Calu3 (cell line): ENCODE measurements at places on chromosomes 5 and 9. TPM values are rescaled to one million over a fixed set of nuclear protein-coding genes. Genes with fewer than 3 reads are reported as not detected.

DNA sequence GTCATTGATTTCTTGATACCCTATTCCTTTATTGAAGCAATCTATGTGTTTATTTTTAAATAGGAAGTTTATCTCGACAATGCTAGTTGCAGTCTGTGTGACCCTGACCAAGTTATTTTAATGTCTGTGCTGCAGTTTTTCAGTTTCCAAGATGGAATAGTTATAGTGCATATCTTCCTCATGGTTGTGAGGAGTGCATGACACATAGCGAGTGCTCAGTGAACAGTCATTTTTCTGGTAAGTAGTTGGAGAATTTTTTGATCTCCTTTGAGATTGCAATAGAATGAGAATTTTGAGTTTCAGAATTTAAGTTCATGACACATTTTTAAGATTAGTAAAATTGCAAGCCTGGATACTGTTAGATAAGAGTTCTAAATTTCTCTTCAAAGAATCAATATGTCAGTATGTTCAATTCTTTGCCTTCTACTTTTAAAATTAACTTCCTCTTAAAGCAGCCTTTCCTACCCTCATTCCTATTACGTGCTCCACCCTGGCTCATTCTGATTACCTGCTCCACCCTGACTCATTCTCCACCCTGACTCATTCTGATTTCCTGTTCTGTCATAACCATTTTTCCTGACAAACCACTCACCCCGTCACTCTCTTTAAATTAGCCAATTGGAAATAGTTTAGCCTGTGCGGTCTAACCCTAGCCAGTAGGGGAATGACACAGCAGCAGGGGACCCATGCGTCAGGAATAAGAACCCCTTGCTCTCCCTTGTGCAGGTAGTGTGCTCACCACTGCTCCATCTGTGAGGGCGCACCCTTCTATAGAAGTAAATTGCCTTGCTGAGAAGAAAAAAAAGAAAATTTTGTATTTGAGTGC is 30.7 kb downstream of the SPIN1 start:
- no peak for DNase-seq

The SLC6A18 gene
- not detected in 2 replicates for total RNA-seq

GRCh38 chr9:36922548-36922947 is 111.5 kb downstream of the PAX5 start:
- DNase-seq, result no peak

GRCh38 chr5:172114875-172115422 is 73.1 kb downstream of the STK10 start:
- no peak for DNase-seq

- DNase-seq, result no peak
These were observed 400.0 kb downstream of the ARRDC3 start for GRCh38 chr5:90983148-90983547.

GRCh38 chr9:95307538-95307937 is 10.0 kb downstream of the FANCC start:
- DNase-seq, result no peak

The SLC12A7 gene
- 82.3 and 90.5 TPM in 2 replicates for total RNA-seq

GRCh38 chr5:88094403-88094802 is 174.2 kb downstream of the TMEM161B start:
- DNase-seq, result no peak

DNA sequence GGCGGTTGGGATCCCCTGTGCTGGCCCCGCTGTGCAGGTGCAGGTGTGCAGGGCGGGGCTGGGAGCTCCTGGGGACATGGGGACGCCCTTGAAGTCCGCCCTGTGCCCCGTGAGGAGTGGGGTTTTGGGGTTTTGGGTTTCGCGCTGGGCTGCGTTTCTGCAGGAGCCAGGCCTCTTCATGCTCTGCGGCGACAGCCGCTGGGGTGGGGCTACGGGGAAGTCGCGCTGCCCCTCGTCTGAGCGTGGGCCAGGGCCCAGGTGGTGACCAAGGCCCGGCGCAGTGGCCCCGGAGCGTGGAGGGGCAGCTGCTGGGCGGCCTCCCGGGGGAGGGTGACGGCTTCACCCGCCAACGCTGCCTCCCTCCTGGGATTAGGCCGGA is 47.8 kb upstream of the IRX4 start:
- DNase-seq, result peak; percentile 18

- DNase-seq, result no peak
These were observed 36.0 kb downstream of the FTMT start for GRCh38 chr5:121887727-121888126.

DNA sequence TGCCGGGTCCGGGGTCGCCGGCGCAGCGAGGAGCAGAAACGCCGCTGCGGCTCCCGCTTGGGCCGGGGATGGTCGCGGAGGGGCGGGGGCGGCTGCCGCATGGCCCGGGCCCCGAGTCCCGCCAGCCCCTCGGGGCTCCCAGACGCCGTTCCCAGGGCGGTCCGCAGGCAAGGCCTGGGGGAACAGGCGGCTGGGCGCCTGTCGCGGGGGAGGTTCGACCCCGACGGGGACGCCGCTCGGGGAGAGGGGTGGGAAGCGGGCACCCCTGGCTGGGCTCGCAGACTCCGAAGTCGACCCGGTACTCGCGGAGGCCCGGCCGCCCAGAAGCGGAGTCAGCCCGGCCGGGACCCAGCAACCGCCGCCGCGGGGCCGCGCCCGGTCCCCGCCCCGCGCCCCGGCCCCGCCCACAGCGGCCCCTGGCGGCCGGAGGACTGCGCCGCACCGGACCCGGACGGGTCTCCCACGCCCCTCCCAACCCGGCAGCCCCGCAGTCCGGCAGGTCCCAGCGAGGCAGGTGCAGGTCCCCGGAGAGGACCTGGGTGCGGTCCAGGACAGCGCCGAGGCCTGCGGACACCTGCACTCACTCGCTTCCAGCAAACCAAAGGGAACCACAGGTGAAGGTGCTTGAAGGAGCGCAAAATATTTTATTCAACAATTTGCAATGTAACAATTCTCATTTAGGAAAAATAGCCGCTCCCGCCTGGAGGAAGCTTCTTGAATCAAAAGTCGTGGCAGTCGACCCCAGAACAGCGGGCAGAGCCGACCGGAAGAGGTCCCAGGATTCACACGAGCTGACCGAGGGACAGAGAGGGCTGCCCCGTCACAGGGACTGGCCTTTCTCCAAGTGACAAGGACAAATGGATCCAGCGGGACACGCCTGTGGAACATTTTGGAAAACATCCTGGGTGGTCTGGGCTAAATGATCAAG is at the start of gene INPP5E:
Gene INPP5E (minus strand): TSS at position 365 of the 928 bp plus-strand sequence. CDS start 426 bp downstream, outside the sequence.
- DNase-seq, result peak; percentile 88

The SLC27A6 gene
- not detected in 2 replicates for total RNA-seq

DNA sequence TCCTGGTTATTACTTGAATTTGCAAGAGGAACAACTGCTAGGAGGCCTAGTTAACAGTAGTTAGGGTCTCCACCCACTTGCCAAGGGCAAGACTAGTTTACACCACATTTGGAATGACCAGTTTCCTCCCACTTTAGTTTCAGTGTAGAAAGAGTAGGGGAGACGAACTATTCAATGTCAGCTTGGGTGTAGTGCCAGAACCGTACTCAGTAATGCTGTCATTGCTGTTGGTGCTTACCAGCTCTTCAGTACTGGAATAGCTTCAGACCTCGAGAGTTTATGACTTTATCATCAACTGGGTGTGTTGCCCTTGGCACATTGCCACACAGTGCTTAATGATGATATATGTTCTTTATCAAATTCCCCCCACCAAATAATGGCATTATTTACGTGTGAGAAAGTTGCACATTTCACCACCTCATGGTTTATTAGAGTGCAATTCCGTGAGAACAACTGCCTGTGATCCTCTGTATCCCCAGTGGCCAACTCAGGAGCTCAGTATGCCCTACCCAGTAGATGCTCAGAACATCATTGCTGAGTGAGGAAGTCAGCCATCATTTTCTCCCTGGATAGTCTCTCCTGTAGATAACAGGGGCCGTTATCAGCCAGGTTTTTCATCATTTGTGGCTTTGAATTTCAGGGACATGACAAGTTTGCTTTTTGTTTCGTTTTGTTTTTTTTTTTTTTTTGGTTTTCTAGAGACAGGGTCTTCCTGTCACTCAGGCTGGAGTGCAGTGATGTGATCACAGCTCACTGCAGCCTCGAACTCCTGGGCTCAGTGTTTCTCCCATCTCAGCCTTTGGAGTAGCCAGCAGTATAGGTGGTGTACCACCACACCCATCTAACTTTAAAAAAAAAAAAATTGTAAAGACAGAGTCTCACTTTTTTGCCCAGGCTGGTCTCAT is 67.3 kb downstream of the DOCK8 start:
- no peak for DNase-seq

The ADAMTS2 gene
- total RNA-seq, result not detected in 2 replicates

The SET gene
- 321 and 367 TPM in 2 replicates for total RNA-seq

DNA sequence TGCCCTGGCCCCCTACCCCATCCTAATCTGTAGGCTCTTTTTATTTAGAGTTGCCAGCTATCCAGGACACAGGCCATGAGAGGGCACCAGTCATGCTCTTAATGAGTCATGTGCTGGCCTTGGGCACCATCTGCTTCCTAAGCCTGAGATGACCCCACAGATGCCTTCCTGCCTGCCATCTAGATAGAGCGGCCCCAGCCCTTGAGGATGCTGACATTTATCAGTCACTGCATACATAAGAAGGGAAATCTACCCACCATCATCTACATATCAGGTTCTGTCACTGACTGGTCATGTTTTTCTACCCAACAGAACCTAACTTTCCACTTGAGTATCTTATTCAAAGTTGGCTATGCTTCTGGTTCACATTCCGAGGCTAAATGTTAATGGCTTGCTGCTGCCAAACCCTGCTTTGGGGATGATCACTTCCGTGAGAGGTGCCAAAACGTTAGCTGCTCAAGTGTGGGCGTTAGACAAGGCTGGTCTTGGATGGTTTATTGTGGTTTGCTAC is 49.9 kb upstream of the TTC23L start:
- DNase-seq, result no peak

The MORN5 gene
- not detected in 2 replicates for total RNA-seq

The TCOF1 gene
- 96.1 and 106 TPM in 2 replicates for total RNA-seq

GRCh38 chr5:132776938-132777208 is 166 bp downstream of the SEPTIN8 start:
- DNase-seq, result no peak

- no peak for DNase-seq
These were observed 313.9 kb upstream of the TLE4 start for GRCh38 chr9:79257790-79258351.

DNA sequence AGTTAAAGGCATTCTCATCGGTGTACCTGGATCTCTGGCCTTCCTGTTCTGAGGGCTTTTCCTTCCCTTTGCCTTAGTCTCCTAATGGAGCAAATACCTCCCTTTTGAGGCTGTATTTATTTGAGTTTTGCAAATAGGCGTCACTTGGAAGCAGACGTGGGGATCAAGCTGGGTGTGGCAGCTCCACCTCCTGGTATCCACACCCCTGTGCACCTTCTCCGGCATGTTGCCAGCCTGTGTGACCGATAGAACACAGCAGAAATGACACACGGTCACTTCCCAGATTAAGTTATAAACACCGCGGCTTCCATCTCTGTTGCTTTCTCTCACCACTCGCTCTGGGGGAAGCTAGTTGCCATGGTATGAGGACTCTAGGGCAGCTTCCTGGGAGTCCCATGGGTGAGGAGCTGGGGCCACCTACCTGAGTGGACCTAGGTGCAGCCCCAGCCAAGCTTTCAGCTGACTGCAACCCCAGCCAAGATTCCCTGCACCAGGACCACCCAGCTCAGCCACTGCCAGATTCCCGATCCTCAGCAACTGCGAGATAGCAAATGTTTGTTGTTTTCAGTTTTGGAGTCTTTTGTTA is 214.4 kb upstream of the MVB12B start:
- DNase-seq, result no peak

GRCh38 chr5:96880444-96881164 is 4.3 kb downstream of the ERAP2 start:
- no peak for DNase-seq

The FOXD4L5 gene
- 0.59 and 0.68 TPM in 2 replicates for total RNA-seq

DNA sequence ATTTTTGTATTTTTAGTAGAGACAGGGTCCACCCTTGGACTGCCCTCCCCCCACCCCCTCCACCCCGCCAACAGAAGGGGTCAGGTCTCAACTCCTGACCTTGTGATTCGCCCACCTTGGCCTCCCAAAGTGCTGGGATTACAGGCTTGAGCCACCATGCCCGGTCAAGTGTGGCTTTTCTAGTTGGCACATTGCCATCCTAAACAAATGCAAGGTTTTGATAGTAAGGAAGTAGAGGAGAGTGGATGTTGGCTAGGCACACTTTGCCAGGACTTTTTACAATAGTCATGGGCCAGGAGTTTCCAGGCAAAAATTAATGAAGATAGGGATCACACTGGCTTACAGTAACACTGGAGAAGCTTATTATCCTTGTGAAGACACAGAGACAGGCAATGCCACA is 62.4 kb downstream of the GALNT12 start:
- no peak for DNase-seq

- peak; percentile 2 for DNase-seq
These were observed 175.0 kb upstream of the ISL1 start for GRCh38 chr5:51208296-51208695.

The ALDH7A1 gene
- total RNA-seq, result 78.0 and 108 TPM in 2 replicates

GRCh38 chr9:107886826-107887225 is 397.3 kb upstream of the KLF4 start:
- DNase-seq, result no peak

The PCDHB12 gene
- total RNA-seq, result 1.3 and 1.6 TPM in 2 replicates

DNA sequence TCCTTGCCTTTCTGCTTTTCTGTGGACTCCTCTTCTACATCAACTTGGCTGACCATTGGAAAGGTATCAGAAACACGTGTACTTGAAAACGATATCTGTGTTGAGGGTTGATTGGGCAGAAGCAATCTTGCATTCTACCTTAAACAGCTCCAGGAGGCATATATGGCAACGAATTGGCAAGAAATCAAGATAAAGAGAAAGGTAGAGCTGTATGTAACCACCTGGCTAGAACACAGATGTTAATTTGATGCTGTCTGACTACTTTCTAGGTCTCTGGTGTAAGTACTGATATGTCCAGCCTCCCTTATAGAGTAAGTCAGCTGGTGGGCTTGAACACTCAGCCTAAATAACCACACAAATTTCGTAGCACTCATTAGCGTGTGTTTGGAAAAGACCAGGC is 1.3 kb downstream of the MAN1B1 start:
- no peak for DNase-seq

DNA sequence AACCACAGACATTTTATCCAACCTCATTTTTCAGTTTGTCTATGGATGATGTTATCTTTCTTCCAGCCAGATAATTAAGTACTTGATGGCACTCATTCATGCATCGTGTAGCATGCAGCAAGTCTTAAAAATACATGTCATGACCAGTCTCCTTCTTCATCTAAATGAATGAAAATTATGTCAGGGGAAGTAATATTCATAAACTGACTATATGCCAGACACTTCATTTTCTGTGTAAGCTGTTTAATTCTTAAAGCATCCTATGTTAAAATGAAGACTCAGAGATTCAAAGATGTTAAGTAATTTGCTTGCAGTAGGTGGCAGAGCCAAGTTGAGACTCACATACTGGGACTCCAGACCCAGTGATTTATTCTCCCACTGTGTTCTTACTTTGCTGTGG is 181.7 kb upstream of the CD180 start:
- no peak for DNase-seq
